PC-9 (cell line): ENCODE measurements at places on chromosomes 6 and 20. TPM values are rescaled to one million over a fixed set of nuclear protein-coding genes. Genes with fewer than 3 reads are reported as not detected.

Gene RNF182
- total RNA-seq: 0.13 and 0.18 TPM in 2 replicates

Gene BMP7
- 0.13 and 0.60 TPM in 2 replicates for total RNA-seq

Gene GPSM3
- 8.6 and 10.4 TPM in 2 replicates for total RNA-seq

Gene LPA
- not detected in 2 replicates for total RNA-seq

Gene DCDC2
- 4.2 and 5.6 TPM in 2 replicates for total RNA-seq

Gene TDRD6
- total RNA-seq: 0.23 and 0.57 TPM in 2 replicates

Gene PTCHD4
- total RNA-seq: 0.15 TPM in 1 of 2 replicates, not detected in the other

Gene RFX6
- not detected in 2 replicates for total RNA-seq

Gene EDN1
- 3.3 and 5.9 TPM in 2 replicates for total RNA-seq

Gene VWA7
- total RNA-seq: 6.0 and 9.6 TPM in 2 replicates

Gene IPCEF1
- total RNA-seq: 0.28 and 0.57 TPM in 2 replicates

Gene CHRNA4
- not detected in 2 replicates for total RNA-seq

Gene LST1
- total RNA-seq: 1.6 TPM in 2 replicates

Gene SYCP2
- 1.8 and 3.0 TPM in 2 replicates for total RNA-seq

Gene PET117
- 27.5 and 34.7 TPM in 2 replicates for total RNA-seq

Gene FBXO30
- total RNA-seq: 8.3 and 10.6 TPM in 2 replicates

Gene OR11A1
- not detected in 2 replicates for total RNA-seq

Gene GINS1
- 26.6 and 27.8 TPM in 2 replicates for total RNA-seq

Gene SYCP2L
- total RNA-seq: 12.6 and 15.7 TPM in 2 replicates

Gene FERMT1
- total RNA-seq: 18.2 and 20.6 TPM in 2 replicates

Gene PDE7B
- 0.31 TPM in 1 of 2 replicates, not detected in the other for total RNA-seq

Gene PPP1R3G
- total RNA-seq: 1.1 and 1.4 TPM in 2 replicates

Gene LIME1
- 18.7 and 24.8 TPM in 2 replicates for total RNA-seq

Gene TGM3
- total RNA-seq: not detected in 2 replicates

Gene MCHR2
- total RNA-seq: not detected in 2 replicates

Gene TMEM244
- total RNA-seq: not detected in 2 replicates

Gene THBD
- 1.7 and 3.0 TPM in 2 replicates for total RNA-seq

Gene DPPA5
- total RNA-seq: not detected in 2 replicates

Gene MCCD1
- total RNA-seq: not detected in 2 replicates

Gene PRDM13
- total RNA-seq: not detected in 2 replicates

Gene ZFP57
- 0.98 and 1.1 TPM in 2 replicates for total RNA-seq

Gene GPX5
- total RNA-seq: not detected in 2 replicates

Gene CPNE1
- 271 and 311 TPM in 2 replicates for total RNA-seq

Gene CD83
- 3.2 and 3.6 TPM in 2 replicates for total RNA-seq

Gene GJA1
- total RNA-seq: 0.20 TPM in 1 of 2 replicates, not detected in the other

Gene NXT1
- total RNA-seq: 29.8 and 30.9 TPM in 2 replicates

Gene TRIM15
- not detected in 2 replicates for total RNA-seq

Gene ZNF311
- total RNA-seq: 2.1 TPM in 2 replicates

Gene SLC12A5
- total RNA-seq: 6.0 and 8.7 TPM in 2 replicates

Gene CLPSL1
- not detected in 2 replicates for total RNA-seq

Gene SRMS
- total RNA-seq: 1.2 TPM in 2 replicates

Gene PLTP
- 113 and 127 TPM in 2 replicates for total RNA-seq

Gene STX7
- 33.3 and 40.7 TPM in 2 replicates for total RNA-seq

Gene SLC35F1
- total RNA-seq: not detected in 2 replicates

Gene HM13
- total RNA-seq: 220 and 272 TPM in 2 replicates
